ENCODE measurements at places on chromosomes 11 and 22.

GRCh38 chr11:59416613-59417012 lies 9.6 kb downstream of the OR5A2 start:
- DNase-seq: no peak

DNA sequence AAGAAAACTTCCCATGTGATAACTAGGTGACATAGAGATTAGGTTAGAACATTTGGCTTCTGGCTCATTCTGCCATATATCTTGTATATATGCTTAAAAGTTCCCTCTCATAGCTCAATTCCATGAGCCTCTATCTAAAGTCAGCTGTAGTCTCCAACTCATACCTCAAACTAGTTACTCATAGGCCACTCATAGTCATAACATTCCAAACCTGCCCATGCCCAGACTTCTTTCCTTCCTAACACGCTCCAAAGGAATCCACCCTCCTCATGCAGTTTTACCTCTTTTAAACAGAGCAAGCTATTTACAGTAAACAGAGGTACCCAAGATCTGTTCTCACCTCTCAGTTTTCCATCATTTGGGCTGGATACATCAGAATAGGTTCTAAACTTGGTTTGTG lies 39.4 kb downstream of the GLYATL2 start:
- DNase-seq: no peak

GRCh38 chr22:23749841-23750301 lies 1.0 kb downstream of the ZNF70 start:
- no peak for DNase-seq

DNA sequence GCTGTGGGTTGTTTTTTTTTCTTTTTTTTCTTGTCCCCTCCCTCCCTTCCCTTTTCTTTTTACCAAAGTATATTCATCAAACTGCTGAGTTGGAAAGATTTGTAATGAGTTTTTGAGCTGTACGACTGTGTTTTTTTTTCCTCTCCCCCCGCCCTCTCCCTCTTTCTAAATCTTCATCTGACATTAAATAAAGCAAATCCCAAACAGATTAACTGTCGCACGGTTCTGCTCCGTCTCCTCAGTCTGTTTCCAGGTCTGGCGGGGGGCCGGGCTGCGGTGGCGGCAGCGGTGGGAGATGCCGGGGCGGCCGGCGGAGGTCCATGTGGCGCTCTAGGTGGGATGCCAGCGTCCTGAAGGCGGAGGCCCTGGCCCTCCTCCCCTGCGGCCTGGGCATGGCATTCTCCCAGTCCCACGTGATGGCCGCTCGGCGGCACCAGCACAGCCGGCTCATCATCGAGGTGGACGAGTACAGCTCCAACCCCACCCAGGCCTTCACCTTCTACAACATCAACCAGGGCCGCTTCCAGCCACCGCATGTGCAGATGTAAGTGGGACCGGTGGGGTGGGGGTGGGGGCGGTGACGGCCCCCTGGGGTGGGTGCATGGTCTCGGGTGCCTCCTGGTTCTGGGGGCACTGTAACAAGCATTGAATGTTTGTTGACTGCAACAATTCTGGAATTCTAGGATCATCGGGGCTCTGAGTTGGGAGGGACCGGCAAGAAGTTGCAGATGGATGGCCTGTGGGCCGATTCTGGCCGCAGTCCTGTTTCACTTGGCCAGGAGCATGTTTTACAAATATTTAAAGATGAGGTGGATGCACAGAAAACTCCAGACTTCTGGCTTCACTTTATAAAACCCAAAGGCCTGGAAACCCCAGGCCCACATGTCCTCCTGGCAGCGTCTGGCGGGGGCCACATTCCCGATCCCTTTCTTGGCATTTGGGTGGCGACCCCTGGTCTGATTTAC lies 13.1 kb downstream of the MPPED1 start:
- no peak for DNase-seq

DNA sequence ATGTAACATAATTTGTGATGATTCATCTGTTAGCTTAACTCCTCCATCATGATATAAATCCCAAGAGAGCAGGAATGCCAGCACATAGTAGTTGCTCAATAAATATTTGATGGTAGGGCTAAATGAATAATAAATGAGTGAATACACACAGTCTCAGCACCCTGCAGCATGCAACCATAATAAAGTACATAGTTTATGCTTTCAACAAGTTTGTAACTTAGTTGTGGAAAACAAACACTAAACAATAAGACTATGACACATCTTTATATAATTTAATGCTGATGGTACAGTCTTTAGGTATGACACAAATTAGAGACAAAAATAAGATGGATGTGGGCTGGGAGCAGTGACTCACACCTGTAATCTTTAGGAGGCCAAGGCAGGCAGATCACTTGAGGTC lies 3.8 kb downstream of the ALKBH8 start:
- DNase-seq: peak; percentile 59
